Naive B cell (primary cell): ENCODE measurements at places on chromosomes 3 and 15.

GRCh38 chr3:58471025-58471887, 20.6 kb upstream of the KCTD6 start:
- DNase-seq = no peak

GRCh38 chr15:63264688-63265293, 12.6 kb upstream of the APH1B start:
- no peak for DNase-seq

DNA sequence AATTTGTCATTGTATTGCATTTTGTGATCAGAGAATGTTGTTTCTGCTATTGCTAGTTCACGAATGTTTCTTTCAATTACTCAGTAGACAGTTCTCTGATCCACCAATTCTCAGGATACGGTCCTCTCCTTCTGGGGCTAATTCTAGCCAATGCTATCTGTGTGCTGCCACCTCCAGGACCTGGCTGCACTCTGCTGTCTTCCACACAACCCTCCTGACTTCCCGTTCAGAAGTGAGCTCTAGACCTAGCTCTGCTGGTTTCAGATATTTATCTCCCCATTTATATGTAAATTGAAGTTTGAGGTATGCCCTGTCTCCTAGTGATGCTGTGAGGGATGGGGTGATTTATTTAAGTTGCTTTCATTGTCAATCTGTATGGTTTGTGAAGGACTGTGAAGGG, 21.7 kb upstream of the UBL7 start:
- no peak for DNase-seq

DNA sequence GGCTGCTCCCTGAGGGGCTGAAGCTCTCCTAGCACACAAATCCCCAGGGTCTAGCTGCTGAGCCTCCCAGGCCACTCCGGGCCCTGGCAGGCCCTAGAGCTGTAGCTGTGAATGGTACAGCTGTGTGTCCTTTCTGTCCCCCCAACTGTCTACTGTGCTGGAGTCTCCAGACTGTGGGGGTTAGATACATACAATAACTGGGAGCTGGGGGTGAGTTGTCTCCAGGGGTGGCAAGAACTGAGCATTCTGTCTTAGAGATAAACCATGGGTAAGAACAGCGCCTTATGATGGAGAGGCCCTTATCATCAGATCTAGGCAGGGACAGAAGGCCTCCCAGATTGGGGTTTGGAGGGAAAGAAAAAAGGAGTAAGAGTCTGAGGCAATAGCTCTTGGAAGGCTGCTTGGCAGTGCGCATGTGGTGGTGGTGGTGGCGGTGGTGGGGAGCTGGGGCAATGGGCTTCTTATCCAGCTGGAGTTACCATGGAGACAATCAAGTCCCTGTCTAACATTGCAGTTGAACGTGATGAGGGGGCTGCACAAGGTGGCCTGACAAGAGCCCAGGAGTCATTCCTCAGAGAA, 3.6 kb downstream of the CYB561D2 start:
- no peak for DNase-seq

GRCh38 chr15:57878573-57878972, 172.1 kb downstream of the POLR2M start:
- no peak for DNase-seq

GRCh38 chr3:133371676-133372075, 28.2 kb upstream of the BFSP2 start:
- no peak for DNase-seq
